ENCODE measurements at places on chromosomes 1 and 21. TPM values are rescaled to one million over a fixed set of nuclear protein-coding genes. Genes with fewer than 3 reads are reported as not detected.

Gene STUM
- 0.35 TPM for total RNA-seq

Gene C1orf210
- total RNA-seq: not detected

Gene SPRR2F
- total RNA-seq: not detected

Gene CYP4Z1
- not detected for total RNA-seq

Gene PGLYRP4
- total RNA-seq: not detected

Gene LDLRAD2
- 0.05 TPM for total RNA-seq

Gene SYPL2
- not detected for total RNA-seq

Gene TTLL7
- total RNA-seq: 3.8 TPM

Gene OR2L3
- not detected for total RNA-seq

Gene PTGS2
- total RNA-seq: 2.1 TPM

Gene RBM11
- total RNA-seq: not detected

Gene TMEM52
- total RNA-seq: 0.18 TPM

Gene MYOG
- total RNA-seq: not detected

Gene DIO1
- not detected for total RNA-seq

Gene C1orf216
- total RNA-seq: 21.1 TPM

Gene CRYZL1
- 22.3 TPM for total RNA-seq

Gene COG2
- 13.8 TPM for total RNA-seq

Gene SERTAD4
- 1.6 TPM for total RNA-seq

Gene PLA2G2C
- not detected for total RNA-seq

Gene SH2D5
- 3.2 TPM for total RNA-seq

Gene LCE2C
- not detected for total RNA-seq

Gene F13B
- total RNA-seq: not detected

Gene BTBD8
- 2.4 TPM for total RNA-seq

Gene GBP6
- total RNA-seq: not detected

Gene LPAR3
- total RNA-seq: not detected

Gene ITPKB
- total RNA-seq: 73.0 TPM

Gene TEX38
- not detected for total RNA-seq

Gene TAS1R3
- 0.35 TPM for total RNA-seq

Gene RPRD2
- total RNA-seq: 17.6 TPM

Gene UBL4B
- not detected for total RNA-seq

Gene GPR161
- total RNA-seq: 19.9 TPM

Gene SLC30A2
- total RNA-seq: not detected

Gene CHI3L1
- total RNA-seq: 0.12 TPM

Gene DEGS1
- total RNA-seq: 181 TPM

Gene LMOD1
- total RNA-seq: not detected

Gene FAM163A
- total RNA-seq: 1.5 TPM

Gene HSD3B1
- not detected for total RNA-seq

Gene SPATA17
- total RNA-seq: 0.58 TPM

Gene DPH2
- 19.4 TPM for total RNA-seq

Gene ATPAF1
- total RNA-seq: 20.8 TPM

Gene NOS1AP
- total RNA-seq: 2.0 TPM

Gene C1orf146
- total RNA-seq: not detected

Gene IGSF5
- not detected for total RNA-seq

Gene PLPPR4
- 1.5 TPM for total RNA-seq

Gene FCRL1
- not detected for total RNA-seq

Gene VASH2
- total RNA-seq: 0.53 TPM

Gene RPS8
- 1,433 TPM for total RNA-seq
